ENCODE measurements at places on chromosomes 4 and X. TPM values are rescaled to one million over a fixed set of nuclear protein-coding genes. Genes with fewer than 3 reads are reported as not detected.

Gene FHDC1
- total RNA-seq: 0.36 TPM

DNA sequence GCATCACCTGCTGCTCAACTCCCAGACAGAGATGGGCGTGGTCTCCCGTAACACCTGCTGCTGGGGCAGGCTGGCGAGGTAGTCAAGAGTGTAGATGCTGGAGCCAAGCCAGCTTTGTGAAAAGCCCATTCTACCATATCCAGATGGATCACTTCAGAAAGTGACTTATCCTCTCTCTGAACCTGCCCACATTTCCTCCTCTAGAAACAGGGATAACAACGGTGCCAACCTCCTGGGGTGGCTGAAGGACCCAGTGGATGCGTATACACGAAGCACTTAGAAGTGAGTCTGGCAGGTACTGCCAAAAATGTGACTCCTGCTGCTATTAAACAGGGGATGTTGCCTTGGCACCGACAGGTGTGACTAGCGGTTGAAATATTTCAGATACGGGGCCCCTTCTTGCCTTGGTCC is 95.8 kb downstream of the SORBS2 start:
- DNase-seq: no peak

DNA sequence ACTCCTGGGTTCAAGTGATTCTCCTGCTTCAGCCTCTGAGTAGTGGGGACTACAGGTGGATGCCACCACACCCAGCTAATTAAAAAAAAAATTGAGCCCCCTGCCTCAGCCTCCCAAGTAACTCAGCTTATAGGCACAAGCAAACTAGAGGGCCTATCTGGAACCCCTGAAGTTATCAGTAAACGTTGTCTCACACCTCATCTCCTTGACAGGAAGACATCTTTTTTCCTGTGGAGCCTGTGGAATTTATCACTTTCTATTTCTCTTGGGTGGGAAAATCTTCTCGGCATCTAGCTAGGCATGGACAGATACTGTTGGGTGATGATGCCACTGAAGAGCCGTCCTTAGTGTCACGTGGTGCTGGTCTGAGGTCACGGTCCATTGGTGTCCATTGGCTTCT is 171.3 kb downstream of the SOWAHB start:
- DNase-seq: no peak

GRCh38 chr4:23614284-23614892 is 275.5 kb downstream of the PPARGC1A start:
- no peak for DNase-seq

- no peak for DNase-seq
Measured at GRCh38 chr4:5504486-5504885, 203.9 kb downstream of the EVC2 start.
